ENCODE measurements at places on chromosomes 6 and 20.

GRCh38 chr20:37449276-37449675, 71.8 kb upstream of the NNAT start:
- DNase-seq = no peak

DNA sequence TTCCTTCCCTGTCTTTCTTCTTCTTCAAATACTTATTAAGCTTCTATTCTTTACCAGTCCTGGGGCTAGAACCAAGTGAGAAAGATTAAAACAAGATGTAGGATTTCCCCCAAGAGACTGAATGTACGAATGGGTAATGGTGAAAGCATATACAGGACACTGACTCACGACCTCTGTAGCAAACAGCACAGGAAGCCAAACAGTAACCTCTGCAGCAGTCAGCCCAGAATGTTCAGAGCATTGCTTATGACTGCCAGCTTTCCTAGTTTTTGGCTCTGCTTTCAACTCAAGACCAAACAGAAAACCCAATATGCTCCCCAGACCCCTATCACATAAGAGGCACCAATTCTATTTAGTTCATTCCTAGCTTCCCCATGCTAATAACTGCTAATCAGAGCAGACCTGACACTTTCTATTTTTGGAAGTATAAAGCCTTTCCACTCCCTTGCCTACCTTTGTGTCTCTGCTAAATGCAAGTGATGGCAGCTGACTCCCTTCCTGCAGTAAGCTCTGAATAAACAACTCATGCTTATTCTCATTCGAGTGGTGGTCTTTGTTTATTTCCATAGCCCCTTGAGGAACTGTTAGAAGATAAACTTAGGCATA, 690.6 kb downstream of the EPM2A start:
- peak; percentile 49 for DNase-seq

GRCh38 chr6:21937466-21937865, 343.9 kb downstream of the SOX4 start:
- DNase-seq = no peak

DNA sequence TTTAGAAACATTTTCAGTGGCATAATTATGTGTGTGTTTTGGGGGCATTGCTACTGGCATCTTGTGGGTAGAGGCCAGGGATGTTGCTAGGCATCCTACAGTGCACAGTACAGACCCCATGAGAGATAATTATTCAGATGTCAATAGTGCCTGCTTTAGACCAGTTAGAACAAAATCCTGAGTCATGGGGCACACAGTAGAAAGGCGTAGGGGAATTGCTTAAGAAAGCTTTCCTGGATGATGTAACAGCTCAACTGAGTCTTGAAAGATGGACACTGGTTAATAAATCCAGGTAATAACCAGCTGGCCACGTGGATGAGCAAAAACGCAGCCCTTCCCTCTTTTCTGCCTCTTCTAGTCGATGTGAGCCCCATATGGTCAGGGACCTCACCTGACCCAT, 51.1 kb downstream of the KCNB1 start:
- no peak for DNase-seq

Data from AG04450 (cell line).